ENCODE measurements at places on chromosomes 3 and 15.
A peak's percentile ranks its signal among the peaks of the same experiment; 100 is the strongest.

GRCh38 chr15:67564021-67564967, 21.8 kb downstream of the MAP2K5 start:
- no peak for DNase-seq

- peak; percentile 6 for DNase-seq
Observed at GRCh38 chr3:161854232-161854771, 357.7 kb downstream of the OTOL1 start.

- peak; percentile 65 for DNase-seq
Observed at GRCh38 chr15:39592500-39592899, 11.6 kb downstream of the THBS1 start.

GRCh38 chr15:72339777-72340177, 19.8 kb upstream of the CELF6 start:
- DNase-seq, result peak; percentile 88

DNA sequence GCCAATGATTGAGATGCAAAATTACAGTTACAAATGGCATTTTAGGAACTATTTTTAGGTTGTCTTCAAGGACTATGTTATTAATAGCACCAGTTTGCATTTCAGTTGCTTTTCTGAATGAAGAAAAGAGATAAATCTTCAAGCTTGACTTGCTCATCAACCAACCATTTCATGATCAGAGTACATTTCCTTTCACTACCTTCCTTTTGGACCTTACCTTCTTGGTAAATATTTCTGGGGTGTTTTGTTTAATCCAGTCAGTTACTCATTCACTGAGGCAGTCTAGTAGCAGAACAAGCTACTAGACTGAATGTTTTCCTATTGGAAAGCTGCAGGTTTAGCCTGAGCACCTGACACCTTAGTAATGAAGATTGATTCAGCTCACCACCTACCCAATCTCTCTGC, 8.2 kb downstream of the SLC27A2 start:
- DNase-seq, result no peak

- no peak for DNase-seq
Observed at GRCh38 chr15:42364529-42364928, 5.2 kb downstream of the CAPN3 start.

DNA sequence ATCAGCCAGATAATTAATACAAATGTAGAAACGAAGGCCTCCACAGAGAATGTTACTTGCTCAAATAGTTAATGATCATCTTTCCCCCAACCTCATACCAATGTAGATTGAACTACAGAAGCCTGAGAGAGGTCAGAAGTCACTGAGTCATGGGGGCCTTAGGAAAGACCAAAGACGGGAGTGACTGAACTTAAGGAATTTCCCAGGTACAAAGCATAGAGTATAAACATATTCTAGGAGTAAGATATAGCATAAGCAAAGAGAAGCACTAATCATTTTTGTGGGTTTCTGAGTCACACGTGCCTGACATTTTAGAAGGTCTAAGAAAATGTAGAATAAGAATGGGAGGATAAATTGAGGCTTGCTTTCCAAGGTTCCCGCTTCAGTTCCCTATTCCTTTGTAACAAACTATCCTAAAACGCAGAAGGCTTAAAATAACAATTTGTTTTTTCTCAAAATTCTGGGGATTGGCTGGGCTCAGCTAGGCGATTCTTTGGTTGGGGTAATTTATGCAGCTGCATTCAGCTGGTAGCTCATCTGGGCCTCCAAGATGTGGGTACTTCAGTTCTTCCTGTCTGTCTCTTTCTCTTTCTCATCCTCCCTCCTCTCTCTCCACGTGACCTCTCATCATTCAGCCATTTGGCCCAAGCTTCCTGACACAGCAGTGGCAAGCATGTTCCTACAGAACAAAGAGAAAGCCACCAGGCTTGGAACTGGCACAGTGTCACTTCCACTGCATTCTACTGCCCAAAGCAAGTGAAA, 422.6 kb downstream of the FOXP1 start:
- no peak for DNase-seq

- DNase-seq, result no peak
Observed at GRCh38 chr3:184366619-184367289, 5.2 kb downstream of the POLR2H start.

DNA sequence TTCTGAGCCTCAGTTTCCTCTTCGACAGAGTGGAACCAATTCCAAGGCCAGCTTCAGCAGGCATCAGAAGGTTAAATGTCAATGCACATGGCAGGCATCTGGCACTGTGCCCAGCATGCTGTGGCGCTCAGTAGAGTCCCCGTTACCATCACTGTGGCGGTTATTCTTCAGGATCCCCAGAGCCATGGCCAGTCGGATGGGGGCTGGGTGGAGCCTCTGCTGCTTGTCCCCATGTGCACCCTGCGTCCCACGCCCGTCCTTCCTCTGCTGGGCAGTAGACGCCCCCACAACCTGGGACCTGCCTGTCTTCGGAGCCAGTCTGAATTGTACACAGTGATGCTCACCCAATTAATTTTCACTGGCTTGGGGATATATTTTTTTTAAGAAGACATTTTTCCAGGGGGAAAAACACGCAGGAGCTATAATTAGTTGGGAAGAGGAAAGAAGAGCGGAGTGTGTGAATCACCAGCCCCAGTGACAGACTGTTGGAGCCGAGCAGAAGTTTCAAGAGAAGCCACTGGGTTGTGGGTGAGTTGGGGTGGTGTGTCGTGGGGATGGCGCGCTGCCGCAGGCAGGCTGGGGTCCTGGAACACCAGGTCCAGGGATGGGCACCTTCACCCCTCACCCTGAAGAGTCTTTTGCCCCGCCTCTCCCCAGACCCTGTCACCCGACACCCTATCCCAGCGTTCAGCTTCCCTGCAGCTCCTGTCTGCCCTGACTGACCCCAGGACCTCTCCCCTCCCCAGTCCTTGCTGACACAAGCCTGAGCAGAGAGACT, 26.8 kb upstream of the RPL29 start:
- DNase-seq, result no peak

GRCh38 chr3:19264424-19264823, 116.1 kb downstream of the KCNH8 start:
- DNase-seq, result no peak

DNA sequence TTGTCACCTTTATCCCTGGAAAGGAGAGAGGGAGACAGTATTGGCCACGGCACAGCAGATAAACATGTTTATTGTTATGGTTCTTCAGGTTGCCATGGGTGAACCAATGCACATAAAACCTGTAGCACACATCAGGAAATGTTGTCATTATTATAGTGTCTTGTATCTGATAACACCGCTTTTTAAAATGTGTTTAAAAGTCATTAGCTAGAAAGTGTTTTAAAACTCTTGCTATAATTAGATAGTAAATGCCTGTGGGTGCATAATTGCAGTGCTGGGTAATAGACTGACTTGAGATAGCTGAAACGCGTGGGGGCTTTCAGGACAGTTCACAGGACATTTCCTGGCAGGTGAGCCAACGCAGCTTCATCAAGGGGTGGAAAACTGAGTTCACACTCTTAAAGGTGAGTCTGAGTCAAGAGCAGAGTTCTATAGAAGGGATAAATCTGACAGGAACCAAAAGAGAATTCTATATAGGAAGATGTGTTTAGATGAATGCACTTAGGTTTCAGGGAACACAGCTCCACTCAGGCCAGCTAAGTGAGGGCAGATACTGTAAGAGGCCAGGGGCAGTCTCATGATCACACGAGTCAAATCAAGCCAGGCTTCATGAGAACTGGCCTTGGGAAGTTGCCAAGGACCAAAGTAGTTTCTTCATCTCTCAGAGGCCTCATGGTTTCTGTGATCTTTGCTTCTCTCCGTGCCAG, 35.6 kb upstream of the PPP4R2 start:
- peak; percentile 38 for DNase-seq
